NCI-H1105 (cell line): ENCODE measurements at places on chromosomes 13 and 19.

- no peak for DNase-seq
Observed at GRCh38 chr19:34502582-34503411, 21.2 kb downstream of the WTIP start.

DNA sequence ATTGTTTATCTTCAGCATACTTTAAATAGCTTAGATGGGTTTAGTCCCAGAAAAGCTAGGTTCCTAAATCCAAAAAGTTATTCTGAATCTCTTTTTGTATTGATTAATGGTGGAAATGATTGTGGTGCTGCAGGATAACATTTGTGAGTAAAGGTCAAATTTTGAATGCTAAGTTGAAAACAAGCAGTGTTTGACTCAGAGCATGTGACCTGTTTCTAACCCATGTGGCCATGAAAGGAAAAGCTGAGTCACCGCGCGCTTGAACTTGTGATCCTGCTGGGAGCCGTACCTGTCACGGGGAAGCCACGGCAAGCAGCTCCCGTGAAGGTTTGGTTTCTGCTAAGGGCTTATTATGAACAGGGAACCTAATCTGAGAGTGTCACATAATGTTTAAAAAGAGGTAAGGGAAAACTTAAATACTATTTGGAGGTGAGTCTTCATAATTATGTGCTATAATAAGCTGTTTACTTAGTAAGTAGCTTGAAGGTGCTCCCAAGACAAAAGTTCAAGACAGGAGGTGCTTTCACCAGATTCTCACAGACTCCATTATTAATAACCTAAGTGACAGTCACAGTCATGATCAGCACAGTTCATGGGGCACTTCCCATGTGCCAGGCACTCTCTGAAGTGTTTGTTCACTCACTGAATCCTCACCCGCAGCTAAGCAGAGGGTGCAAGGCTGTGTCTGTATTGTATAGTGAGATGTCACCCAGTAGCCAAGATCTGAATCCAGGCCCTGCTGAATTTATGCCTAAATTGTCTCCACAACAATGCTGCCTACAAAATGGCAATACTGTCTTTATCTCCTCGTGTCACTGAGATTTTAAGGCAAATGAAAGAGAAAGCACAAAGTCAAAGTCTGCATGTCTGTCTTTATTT is 286.5 kb downstream of the MYO16 start:
- no peak for DNase-seq

DNA sequence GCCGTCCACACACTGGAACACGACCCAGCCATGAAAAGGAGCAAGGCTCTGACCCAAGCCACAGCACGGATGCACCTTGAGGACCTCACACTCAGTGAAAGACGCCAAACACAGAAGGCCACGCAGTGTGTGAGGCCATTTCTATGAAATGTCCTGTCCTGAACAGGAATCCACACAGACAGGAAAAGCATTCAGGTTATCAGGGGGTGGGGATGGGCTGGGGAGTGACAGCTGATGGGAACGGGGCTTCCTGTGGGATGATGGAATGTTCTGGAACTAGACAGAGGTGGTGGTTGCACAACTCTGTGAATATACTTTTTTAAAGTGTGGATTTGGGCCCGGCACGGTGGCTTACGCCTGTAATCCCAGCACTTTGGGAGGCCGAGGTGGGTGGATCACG is 30.6 kb downstream of the GPX4 start:
- no peak for DNase-seq

GRCh38 chr13:114143806-114144605 is 11.6 kb upstream of the RASA3 start:
- DNase-seq: no peak

DNA sequence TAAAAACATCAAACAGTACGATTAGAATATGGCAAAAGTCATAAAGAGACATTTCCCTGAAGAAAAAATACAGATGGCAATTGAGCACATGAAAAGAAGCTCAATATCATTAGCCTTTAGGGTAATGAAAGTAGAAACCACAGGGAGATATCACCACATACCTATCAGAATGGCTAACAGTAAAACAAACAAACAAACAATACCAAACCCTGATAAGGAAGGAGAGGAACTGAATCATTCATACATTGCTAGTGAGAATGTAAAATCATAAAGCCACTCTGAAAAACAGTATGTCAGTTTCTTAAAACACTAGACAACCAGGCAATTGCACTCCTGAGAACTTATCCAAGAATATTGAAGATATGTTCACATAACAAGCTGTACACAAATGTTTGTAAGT is 1342.5 kb upstream of the SLC10A2 start:
- no peak for DNase-seq

GRCh38 chr19:36046443-36047050 is 7.5 kb downstream of the THAP8 start:
- no peak for DNase-seq

DNA sequence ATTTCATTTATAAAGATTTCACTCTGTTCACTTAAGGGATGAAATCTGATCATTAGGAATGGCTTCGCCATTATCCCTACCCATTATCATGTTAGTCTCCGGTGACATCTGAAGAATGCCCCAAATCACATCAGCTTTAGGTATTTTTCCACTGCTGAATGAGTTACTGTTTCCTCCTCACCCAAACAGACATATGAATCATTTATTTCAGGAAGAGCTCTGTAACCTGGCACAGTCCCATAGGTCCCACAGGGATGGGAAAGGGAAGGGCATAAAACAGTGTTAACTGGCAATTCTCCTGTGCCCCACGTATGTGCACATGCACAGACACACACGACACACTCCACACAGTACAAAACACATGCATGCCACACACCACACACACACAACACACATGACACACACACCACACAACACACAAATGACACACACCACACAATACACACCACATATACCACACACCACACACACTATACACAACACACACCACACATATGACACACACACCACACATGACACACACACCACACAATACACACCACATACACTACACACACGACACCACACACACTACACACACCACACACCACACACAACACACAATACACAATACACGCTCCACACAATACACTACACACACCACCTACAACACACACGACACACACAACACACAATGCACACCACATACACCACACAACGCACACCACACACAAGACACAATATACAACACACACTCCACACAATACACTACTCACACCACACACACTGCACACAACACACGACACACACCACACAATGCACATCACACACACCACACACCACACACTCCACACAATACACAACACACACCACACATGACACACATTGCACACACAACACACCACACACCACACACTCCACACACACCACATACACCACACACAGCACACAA is 15.4 kb downstream of the TMEM255B start:
- DNase-seq: no peak

- DNase-seq: no peak
Observed at GRCh38 chr13:25157681-25158080, 14.4 kb downstream of the AMER2 start.
